ENCODE measurements at places on chromosomes 5 and 9.

DNA sequence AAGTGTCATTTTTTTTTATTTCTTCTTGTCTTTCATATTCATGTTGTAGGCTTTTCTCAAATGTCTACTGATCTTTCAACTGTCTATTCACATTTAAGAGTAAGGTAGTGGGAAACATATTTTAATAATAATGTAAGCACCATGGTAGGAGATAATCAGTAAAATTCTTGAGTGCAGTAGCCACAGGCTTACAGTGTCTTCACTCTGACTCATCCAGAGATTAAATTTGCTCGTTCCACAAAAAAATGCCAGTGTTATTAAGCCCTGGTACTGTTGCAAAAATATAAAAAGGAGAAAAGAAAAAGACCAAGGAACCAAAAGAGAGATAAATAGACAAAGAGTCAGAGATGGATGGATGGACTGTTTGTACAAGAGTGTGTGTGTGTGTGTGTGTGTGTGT, 43.0 kb downstream of the PARP8 start:
- DNase-seq: no peak

GRCh38 chr9:18788256-18788655, 244.8 kb downstream of the SAXO1 start:
- no peak for DNase-seq

DNA sequence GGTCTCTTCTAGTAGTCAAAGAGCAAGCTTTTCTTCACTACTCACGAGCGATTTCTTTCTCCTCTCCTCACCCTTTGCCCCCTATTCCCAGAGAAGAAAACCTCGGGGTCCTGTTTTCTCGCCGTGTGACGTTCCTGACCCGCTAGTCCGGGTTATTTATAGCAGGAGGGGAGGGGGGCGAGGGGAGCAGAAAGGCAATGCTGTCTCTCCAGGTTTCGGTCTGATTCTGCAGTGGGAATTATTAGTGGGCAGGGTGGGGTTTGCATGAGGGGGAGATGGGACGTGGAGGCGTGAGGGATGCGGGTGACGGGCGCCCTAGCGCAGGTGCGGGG, 847 bp upstream of the GABRB2 start:
- no peak for DNase-seq

GRCh38 chr9:8616414-8616813, 816.8 kb upstream of the DMAC1 start:
- DNase-seq: no peak

DNA sequence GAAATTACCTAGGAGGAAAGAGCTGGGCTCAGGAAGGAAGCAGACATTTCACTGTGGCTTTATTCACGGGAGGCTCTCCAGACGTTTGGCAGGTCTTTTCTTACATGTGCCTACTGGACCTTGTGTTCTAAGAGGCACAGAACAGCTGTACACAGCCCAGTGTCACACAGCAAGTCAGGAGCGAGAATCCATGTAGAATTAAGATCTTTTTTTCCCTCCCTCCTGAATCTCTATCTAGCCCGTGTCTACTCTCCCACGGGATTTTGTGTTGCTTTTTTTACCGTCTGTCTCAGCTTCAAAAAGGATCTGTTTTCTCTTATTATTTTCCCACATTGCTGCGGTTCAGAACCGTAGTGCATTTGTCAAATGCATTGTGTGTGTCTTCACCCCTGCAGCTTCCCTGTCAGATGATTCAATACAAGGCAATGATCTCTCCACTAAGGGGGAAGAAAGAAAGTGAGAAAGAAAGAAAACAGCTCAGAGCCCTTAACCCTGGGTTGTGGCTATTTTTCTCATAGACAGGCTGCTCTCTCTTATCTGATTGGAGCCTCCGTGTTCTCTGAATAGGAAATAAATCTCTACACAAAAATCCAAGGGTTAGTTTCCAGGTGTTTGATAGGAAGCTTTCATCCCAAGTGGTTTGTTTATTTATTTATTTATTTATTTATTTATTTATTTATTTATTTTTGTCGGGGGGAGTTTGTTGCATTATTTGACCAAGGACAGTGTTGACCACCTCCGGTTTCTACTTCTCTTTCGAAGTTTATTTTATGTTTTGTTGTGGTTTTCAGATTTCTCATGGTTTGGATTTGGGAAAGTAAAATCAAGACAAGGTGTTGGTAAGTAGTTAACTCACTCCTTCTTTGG, 191.0 kb downstream of the NTRK2 start:
- DNase-seq: no peak

DNA sequence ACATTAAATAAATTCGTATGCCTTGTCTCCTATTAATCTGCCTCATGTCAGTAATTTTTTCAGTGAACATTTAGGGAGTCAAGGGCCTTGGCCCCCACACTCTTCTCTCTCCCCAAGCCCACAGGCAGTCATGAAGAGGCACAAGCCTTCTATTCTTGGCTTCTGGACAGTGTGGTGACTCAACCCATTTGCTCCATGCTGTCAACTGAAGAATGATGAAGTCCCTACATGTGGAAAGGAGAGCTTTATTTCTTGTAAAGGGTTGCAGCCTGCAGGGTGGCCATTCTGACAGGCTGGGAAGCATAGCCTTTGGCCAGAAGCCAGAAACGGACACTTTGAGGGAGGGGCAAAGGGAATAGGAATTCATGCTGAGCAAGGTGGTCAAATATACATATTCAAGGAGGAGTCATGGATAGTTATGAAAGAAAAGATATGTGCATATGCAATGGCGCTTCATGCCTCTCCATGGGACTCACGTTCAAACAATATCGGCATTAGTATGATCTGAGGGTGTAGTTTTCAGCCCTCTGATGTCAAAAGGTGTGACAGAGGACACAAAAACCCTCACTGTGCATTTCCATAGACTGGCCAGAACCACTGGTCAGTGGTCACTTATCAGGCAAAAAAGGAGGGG, 31.3 kb downstream of the ANKRA2 start:
- DNase-seq: no peak

DNA sequence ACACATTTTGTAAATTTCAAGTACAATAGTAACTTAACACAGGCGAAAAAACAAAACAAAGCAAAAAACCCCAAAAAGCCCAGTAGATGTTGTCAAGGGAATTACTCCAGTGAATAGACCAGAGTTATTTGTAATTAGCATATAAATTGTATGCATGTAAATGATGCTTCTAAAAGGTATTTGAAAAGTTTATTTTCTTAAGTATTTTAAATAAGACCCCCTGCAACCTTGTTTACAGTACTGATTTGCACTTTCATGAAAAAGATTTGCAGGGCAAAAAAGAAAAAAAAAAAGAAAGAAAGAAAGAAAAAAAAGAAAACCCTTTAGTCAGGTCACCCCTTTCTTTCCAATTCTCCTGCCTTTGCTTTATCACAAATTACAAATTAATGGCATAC, 372.3 kb upstream of the IRX2 start:
- no peak for DNase-seq
